Left renal pelvis (tissue), 4 donors: ENCODE measurements at places on chromosomes 3 and 15.

- no peak for DNase-seq
These were observed 91.6 kb downstream of the NR2F2 start for GRCh38 chr15:96422125-96422524.

- DNase-seq, result no peak
These were observed 2.6 kb upstream of the FLNB start for GRCh38 chr3:58005669-58006068.

DNA sequence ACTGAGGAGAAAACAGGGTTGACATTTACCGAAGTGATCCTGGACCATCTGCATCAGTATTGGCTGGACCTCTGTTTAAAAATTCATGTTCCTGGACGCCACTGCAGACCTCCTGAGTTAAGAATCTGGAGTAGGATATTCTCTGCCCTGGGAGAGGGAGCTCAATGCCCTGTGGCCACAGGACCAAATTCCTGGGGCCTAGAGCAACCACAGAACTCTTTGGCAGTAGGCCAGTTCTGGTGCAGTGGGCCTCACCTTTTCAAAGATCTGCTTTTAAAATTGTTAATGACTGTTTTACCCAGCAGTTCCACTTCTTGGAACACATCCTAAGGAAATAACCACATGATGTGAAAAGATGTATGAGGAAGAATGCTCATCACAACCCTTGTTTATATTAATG lies 133.3 kb upstream of the ADPGK start:
- no peak for DNase-seq

GRCh38 chr3:133896002-133896761 lies 500 bp upstream of the RAB6B start:
- DNase-seq, result no peak

- no peak for DNase-seq
These were observed 43.9 kb downstream of the BHLHE40 start for GRCh38 chr3:5022966-5023776.

GRCh38 chr3:16550305-16550675 lies 36.8 kb upstream of the RFTN1 start:
- no peak for DNase-seq
